ENCODE measurements at places on chromosomes 11 and 22.

DNA sequence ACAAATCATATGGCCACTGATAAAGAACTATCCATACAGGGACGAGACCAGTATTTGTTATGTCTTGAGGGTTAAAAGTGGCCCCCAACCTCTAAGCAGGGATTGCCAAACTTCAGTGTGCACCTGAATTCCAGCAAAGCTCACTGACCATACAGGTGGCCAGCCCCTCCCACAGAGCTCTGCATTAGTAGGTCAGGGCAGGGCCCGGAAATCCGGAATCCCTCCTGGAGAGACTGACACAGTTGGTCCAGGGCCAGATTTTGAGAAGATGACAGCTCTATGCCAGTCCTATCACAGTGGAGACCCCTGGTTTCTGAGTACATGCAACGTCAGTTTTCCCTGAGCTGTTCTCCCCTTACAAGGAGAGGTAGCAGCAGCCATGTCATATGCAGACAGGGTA lies 20.8 kb downstream of the VPS37C start:
- no peak for DNase-seq

GRCh38 chr11:2928605-2929530 lies at the start of gene PHLDA2:
TSS of gene PHLDA2 (minus strand) at chr11:2929420. CDS start at chr11:2929364, 56 bp downstream.
- DNase-seq, result no peak

DNA sequence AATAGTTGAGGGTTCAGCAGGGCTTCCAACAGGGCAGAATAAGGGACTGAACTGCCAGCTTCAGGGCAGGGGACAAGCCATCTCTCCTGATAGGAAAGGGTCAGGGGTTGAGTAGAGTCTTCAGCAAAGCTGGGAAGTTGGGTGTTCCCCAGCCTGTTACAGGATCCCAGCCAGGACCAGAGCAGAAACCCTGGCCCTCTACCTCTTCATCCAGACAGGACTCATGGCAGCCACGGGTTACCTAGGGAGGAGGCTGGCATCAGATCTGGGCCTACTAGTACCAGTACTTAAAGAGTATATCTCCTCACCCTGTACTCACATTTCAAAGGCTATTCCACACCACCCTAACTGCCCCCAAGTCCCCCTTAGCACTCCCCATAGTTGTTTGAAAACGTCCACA lies 2.4 kb upstream of the TAF10 start:
- no peak for DNase-seq

DNA sequence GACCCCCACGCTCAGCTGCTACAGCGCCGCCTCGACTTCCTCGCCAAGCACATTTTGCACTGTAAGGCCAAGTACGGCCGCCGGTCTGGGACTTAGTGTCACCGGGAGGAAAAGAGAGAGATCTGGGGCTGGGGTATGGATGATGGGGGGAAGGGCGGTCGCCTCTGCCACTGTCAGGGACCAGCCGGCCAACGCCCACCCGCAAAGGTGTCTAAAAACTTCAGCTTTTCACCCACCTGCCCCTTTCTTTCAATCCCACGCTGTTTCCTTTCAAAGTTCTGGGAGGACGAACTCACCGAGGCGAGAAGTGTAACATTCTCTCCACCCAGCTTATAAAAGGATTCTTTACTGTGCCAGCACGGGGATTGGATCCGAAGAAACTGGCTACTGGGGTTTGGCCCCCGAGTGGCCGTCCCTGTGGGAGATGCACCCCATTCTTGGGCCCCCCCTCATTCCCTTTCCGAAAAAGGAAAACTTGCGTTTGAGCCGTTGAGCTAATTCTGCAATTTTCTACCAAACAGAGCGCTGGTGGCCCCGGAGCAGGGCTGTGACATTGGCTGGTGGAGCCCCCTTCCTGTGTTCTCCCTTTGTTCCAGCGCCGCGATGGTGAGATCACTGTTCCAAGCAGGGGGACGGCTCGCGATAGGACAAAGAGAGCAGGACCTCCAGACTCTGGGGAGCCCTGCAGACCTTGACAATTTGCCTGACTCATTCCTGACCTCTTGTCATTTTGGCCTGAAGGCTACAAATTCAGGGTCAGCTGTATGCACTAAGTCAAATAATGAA lies 1.8 kb downstream of the FJX1 start:
- no peak for DNase-seq

- no peak for DNase-seq
These were observed 128.0 kb downstream of the DSCAML1 start for GRCh38 chr11:117669062-117669461.

DNA sequence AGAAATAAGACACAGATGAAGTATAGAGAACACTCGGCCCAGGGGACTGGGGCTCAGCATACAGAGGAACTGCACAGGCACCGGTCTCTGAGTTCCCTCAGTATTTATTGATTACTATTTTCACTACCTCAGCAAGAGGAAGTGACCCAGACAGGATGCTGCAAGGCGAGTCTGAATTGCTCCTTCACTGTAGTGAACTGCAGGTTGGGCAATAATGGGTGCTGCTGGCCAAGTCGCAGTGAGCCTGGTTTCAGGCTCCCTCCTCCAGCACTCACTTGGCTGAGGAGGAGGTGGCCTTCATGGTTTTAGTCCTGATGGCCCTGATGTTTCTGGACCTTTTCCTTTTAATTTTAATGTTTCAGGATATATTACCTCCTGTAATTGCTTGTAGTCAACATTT lies 10.4 kb downstream of the OR52K2 start:
- DNase-seq, result no peak

DNA sequence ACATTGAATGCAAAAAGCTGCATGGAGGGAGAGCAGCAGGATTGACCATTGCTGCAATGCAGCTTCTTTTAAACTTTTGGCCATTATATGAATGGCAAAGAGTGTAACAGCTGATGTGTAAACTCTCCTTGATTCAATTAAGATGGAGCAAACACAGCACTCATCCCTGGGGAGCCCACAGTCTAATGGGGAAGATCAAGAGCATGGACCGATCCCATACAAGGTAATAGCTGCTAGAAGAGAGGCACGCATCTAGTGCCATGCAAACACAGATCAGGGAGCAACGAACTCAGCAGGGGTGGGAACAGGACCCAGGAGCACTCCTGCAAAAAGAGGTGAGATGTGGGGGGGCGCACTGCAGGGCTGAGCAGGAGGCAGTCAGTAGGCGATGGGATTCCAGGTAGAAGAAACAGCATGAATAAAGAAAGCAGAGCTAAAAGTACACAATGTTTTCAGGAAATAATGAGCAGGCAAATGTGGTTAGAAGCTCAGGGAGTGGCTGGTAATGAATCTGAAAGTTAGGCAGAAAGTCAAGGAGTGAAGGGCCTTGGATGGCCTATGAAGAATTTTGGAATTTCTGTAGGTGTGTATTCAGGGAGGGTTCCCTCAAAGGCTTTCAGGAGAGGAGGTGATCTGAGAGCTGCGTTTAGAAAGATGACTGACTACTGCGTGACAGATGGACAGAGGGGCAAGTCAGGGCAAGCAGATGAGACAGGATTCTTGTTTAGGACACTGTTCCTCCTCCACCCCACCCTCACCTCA lies 17.2 kb upstream of the BMAL1 start:
- DNase-seq, result no peak

DNA sequence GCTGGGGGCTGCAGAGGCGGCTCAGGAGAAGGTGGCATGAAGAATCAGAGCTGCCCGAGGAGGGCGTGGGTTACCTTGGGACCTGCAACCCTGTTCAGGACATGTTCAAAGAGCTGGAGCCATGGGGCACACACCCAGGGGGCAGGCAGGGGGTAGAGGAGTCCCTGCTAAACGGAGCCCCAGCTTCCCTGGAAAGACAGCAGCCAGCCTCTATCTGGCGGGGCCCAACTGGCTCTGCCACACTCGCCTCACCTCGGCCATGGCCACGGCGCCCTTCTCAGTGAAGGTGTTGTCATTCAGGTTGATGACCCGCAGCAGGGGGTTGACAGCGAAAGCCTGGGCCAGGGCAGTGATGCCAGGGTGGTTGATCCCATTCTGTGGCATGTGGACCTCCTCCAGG lies 17.0 kb upstream of the CHADL start:
- DNase-seq, result no peak

GRCh38 chr11:62664405-62665074 lies 470 bp downstream of the C11orf98 start:
- no peak for DNase-seq

DNA sequence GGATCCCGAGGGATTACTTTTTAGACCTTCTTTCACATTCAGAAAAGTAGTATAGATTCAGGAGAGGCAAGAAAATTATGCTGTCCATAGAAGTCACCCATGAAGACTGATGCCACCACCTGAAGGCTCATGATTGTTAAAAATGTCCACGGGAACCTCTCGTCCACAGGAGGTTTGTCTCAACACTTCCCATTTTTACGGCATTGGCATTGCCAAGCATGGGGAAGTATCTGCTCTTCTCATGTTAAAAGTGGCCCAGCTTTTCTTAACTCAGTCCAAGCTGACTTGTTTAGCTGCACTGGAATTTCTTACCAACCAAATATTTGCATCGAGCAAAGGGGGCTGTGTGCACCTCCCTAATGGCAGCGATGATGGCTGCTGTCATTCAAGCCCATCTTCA lies 9.6 kb downstream of the CDPF1 start:
- no peak for DNase-seq

- no peak for DNase-seq
These were observed 2.2 kb upstream of the MTA2 start for GRCh38 chr11:62603776-62604299.

GRCh38 chr11:88042238-88042637 lies 133.0 kb downstream of the RAB38 start:
- no peak for DNase-seq

GRCh38 chr11:28366549-28367346 lies 258.6 kb downstream of the METTL15 start:
- no peak for DNase-seq

- DNase-seq, result no peak
These were observed 42.2 kb upstream of the CCDC134 start for GRCh38 chr22:41758231-41758630.

DNA sequence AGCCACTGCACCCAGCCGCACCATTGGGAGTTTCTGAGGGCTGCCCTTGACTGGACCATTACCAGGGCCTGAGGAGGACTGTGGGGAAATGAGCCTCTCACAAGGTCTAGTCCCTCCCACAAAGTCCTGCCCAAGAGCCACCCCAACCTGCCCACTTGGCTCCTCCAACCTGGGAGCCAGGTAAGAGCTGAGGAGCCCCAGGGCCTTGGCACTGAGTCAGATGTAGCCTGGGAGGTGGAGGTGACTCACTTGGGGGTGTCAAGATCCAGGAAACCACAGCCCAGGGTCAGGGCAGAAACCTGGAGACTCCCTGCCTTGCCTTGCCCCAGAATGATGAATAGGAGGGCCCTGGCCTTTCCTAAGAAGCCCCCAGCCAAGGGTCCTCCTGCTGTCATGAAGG lies 25.8 kb upstream of the P2RY2 start:
- DNase-seq, result no peak
